SK-N-SH (cell line): ENCODE measurements at places on chromosomes 4 and X. TPM values are rescaled to one million over a fixed set of nuclear protein-coding genes. Genes with fewer than 3 reads are reported as not detected.
A peak's percentile ranks its signal among the peaks of the same experiment; 100 is the strongest.

GRCh38 chr4:175109933-175110332 lies 191.8 kb downstream of the ADAM29 start:
- no peak for DNase-seq

GRCh38 chr4:54588404-54588803 lies 69.4 kb upstream of the KIT start:
- no peak for DNase-seq

- no peak for DNase-seq
Measured at GRCh38 chr4:138062929-138063328, 179.2 kb downstream of the SLC7A11 start.

GRCh38 chr4:124783847-124784246 lies 71.3 kb upstream of the ANKRD50 start:
- no peak for DNase-seq

- no peak for DNase-seq
Measured at GRCh38 chr4:128454881-128455280, 167.3 kb upstream of the PGRMC2 start.

GRCh38 chrX:133569217-133569616 lies 153.9 kb upstream of the GPC4 start:
- DNase-seq: no peak

GRCh38 chr4:156638334-156638733 lies 333.3 kb downstream of the PDGFC start:
- no peak for DNase-seq

GRCh38 chr4:174110180-174110579 lies 173.3 kb downstream of the FBXO8 start:
- DNase-seq: no peak

DNA sequence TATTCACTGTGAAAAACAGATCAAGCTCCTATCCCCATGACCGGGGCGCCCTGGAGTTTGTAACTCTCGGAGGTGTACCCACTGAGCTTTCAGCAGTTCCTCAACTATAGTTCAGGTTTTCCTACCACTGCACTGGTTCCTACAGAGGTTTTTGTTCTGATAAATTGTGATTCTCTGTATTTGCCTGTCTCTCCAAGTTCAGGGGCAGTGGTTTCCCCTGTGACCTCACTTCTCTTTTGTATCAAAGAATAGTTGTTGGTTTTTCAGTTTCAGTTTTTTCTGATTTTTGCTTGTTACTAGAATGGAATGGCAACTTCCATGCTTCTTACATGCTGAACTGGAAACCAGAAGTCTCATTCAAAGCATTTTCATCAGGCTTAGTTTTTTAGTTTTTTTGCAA lies 56.8 kb upstream of the PLS3 start:
- DNase-seq: no peak

- no peak for DNase-seq
Measured at GRCh38 chrX:130504019-130504418, 102.2 kb downstream of the RBMX2 start.

DNA sequence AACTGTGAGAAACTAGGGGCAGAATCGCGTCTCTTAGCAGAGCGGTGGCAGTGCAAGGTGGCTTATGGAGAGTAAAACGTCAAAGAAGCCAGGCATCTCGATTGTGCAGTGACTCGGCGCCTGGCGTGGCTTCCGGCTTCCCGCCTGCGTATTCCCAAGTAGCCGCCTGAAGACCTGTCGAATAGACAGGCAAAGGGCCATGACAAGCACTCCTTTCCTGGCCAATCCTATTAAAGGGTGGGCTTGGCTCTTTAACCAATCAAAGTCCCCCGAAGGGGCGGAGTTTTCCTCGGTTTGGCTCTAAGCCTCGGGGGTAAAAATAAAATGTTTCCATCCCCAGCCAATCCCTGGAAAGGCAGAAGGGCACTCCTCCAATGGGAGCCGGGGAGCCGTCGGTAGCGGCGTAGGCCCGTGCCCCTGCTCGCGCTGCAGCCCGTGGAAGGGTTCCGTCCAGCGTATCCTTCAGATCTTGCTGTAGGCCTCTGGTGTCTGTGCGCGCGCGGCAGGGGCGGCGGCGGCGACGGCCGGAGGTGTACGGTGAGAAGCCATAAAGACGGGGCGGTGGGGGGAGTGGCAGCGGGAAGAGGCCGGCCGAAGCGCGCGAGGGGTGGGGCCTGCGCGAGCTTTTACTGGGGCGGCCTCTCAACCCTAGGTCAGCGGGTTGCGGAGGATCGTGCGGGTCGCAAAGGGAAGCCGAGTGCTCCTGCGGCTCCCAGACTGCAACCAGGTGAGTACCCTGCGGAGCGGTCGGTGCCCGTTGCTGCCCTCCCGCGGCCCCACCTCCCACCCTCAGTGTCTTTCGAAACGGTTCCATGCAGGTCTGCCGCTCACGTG lies at the start of gene KANTR:
Gene KANTR (plus strand): TSS at position 395 of the 834 bp plus-strand sequence. CDS start 30,131 bp downstream, outside the sequence.
- DNase-seq: peak; percentile 89

- no peak for DNase-seq
Measured at GRCh38 chr4:66091786-66092185, 421.5 kb upstream of the EPHA5 start.

DNA sequence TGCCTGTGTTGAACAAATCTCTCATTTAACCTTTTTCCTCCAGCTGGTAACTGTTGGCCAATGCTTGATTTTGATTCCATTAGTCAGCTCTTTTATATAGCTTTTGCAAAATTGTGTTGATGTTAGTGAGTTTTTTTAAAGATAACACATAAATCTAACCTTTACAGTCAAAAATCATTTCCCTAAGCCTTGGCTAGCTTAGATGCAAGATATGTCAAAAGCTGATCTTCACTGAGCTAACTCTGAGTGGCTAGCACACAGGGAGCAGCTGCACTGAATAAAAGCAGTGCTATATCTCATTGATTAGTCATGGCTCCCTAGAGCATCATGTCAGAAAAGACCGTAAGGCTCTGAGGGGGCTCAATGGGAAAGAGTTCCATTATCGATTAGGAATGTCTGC lies 78.7 kb downstream of the PPARGC1A start:
- no peak for DNase-seq

DNA sequence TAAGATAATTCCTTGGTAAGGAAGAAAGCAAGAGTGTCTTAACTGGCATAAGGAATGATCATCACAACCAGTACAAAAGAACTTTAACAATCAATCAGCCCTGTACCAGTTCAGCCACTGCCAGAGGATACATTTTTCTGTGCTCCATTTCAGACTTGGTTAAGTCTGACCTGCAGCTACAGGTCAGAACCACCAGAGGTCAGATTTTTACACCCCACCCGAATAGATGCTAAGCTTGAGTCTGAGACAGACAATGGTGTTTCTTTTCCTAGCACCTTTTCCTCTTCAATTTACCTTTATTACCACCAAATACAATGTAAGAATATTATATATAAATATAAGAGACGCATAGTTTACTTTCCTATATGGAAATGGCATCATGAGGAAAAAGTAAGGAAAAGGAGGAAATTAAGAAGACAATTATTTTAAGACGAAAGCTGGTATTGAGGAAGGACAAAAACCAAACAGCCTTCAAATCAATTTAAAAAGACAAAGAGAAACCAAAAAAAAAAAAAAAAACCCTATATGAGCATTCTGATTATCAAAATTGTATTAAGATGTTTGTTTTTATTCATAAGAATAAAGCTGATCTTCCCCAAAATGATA lies 215.3 kb upstream of the TTC29 start:
- DNase-seq: peak; percentile 77

- DNase-seq: no peak
Measured at GRCh38 chr4:140025470-140025869, 128.5 kb downstream of the MAML3 start.

GRCh38 chr4:47631161-47631560 lies 146.1 kb downstream of the ATP10D start:
- DNase-seq: no peak

GRCh38 chr4:147840838-147841738 lies 109.2 kb downstream of the ARHGAP10 start:
- no peak for DNase-seq

GRCh38 chr4:111641813-111642579 lies 503.3 kb upstream of the FAM241A start:
- peak; percentile 52 for DNase-seq

GRCh38 chrX:39425124-39425806 lies 624.0 kb downstream of the MID1IP1 start:
- no peak for DNase-seq

DNA sequence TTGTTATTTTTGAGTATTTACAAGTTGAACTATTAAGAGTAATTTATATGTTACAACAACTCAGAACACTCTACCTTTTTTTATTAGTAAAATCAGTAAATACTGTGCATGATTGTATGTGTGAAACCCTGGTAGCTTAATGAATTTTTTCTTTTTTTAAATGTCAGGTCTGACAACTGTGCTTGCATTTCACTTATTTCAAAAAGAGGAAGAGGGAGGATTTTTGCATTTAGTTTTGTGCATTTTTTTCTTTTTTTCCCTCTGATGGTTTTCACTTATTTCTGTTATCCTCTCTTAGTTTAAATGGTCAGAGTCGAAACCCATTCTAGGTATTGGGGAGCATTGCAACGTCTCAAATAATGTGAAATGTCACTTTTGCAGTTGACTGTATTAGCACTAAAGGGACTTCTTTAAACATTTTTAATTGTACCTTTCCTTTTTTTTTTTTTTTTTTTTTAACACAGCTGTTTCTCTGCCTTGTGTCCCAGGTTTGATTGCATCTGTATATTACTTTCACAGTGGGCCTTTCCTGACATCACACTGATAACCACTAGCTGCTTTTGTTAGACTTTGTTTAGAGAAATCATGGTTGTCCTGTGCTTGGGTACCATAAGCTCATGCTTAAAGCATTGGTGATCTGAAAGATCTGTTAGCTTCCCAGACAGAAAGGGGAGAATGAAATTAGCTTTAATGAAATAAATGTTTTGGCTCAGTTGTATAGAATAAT lies 28.5 kb downstream of the MOB1B start:
- DNase-seq: peak; percentile 52

GRCh38 chrX:130267956-130268448 lies 697 bp downstream of the ZNF280C start:
- no peak for DNase-seq

DNA sequence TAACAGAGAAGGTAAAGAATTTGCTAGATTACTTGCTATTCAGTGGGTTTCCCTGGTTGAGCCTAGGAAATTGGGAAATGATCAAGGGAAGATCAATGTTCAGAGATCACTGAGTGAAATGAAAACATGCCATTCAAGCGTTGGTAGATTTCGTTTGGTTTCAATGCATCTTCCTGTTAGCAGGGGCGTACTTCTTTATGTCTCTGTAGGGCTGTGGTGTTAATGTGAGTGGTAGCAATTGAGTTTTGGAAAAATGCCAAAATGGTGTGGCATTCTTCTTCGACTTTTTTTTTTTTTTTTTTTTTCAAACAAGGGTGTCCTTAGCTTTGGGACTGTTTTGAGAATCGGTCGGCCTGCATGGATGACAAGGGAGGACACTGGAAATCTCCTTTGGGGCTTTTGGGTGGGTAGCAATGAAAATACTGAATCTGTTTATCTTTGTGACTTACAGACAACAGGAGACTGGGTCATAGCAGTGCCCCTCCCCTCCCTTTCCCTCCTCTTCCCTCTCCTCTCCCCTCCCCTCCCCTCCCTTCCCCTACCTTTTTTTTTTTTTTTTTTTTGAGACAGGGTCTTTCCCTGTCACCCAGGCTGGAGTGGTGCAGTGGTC lies 50.4 kb downstream of the SPRY1 start:
- no peak for DNase-seq

DNA sequence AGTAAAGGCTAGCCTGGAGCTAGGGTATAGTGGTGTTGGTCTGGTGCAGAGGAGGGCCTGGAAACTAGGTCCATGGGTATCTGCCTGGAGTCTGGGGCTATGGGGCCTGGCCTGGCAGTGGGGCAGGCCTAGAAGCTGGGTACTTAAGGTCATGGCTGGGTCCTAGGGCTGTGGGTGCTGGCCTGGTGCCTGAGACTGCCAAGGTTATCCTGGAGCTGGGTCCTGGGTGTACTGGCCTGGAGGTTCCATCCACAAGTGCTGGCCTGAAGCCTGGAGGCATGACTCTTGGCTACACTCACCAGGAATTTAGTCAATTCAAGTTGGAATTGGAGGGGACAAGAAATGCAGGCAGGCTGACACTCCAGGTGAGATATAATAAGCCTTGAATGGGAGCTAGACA lies 108.4 kb upstream of the ZCCHC13 start:
- no peak for DNase-seq

DNA sequence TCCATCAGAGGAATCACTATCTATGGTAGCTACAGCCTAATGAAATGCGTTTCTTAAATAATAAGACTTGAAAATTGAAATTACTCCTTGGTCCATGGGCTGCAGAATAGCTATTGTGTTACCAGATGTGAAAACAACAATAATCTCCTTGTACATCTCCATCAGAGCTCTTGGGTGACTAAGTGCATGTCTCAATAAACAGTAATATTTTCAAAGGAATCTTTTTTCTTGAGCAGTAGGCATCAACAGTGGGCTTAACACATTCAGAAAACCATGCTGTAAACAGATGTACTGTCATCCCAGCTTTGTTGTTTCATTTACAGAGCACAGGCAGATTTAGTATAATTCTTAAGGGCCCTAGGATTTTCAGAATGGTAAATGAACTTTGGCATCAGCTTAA lies 67.3 kb downstream of the GLUD2 start:
- DNase-seq: no peak

DNA sequence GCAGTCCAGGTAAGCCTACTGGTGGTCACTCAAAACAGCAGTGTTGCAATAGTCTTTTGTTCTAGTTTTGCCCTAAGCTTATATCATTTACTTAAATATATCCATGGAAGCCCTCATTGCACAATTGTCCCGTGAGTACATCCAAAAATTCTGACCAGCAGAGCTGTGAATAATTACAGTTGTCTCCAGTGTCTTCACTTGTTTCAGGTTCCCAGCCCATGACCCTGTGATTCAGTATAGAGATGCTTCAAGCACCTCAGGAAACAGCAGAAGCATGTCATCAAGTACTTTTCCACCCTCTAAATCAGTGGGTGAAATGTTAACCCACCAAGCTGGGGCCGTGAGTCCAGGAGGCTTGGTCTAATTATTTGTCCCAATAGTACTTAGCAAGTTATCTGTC lies 214.9 kb upstream of the RPS6KA3 start:
- no peak for DNase-seq

DNA sequence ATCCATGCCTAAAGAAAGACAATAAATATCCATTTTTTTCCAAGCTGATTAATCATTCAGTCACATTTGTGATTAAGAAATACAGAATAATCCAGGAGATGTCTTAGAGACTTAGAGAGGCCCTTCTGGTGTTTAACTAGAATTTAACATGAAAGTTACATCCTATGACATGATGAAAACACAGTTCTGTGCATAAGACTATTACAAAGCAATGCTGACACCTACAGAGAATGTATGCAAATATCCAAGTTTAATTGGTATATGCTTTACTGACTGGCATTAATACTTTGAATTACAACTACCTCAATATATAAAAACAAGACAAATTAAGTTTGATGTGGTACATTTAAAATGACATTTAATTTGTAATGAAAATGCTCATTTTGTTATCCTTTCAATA lies 17.8 kb upstream of the TLL1 start:
- DNase-seq: no peak

Gene PPP1R3F
- polyA plus RNA-seq: 4.2 and 6.2 TPM in 2 replicates

Gene UGT2A3
- not detected in 2 replicates for polyA plus RNA-seq

Gene BST1
- 7.3 and 8.3 TPM in 2 replicates for polyA plus RNA-seq

Gene SLC30A9
- 34.2 and 44.0 TPM in 2 replicates for polyA plus RNA-seq

Gene PIR
- 12.3 and 13.2 TPM in 2 replicates for polyA plus RNA-seq

Gene CD38
- polyA plus RNA-seq: 0.02 TPM in 1 of 2 replicates, not detected in the other

Gene SLC49A3
- 0.05 and 0.15 TPM in 2 replicates for polyA plus RNA-seq

Gene GRIA3
- 0.15 and 0.31 TPM in 2 replicates for polyA plus RNA-seq

Gene FOXO4
- polyA plus RNA-seq: 1.9 TPM in 2 replicates

Gene GABRG1
- not detected in 2 replicates for polyA plus RNA-seq

Gene PAGE1
- polyA plus RNA-seq: 0.50 and 0.54 TPM in 2 replicates

Gene MAGEE1
- polyA plus RNA-seq: 0.57 and 1.8 TPM in 2 replicates

Gene LIN54
- polyA plus RNA-seq: 6.4 and 8.0 TPM in 2 replicates

Gene CDS1
- 0.02 and 0.03 TPM in 2 replicates for polyA plus RNA-seq
